ENCODE measurements at places on chromosomes 12 and 14. TPM values are rescaled to one million over a fixed set of nuclear protein-coding genes. Genes with fewer than 3 reads are reported as not detected.

The GARIN6 gene
- total RNA-seq, result not detected

The SSTR1 gene
- 1.4 TPM for total RNA-seq

The GALNT6 gene
- total RNA-seq, result 39.2 TPM

The SYT1 gene
- 15.3 TPM for total RNA-seq

The SMCO3 gene
- 0.25 TPM for total RNA-seq

The TAS2R30 gene
- 3.7 TPM for total RNA-seq

The PYGL gene
- 46.6 TPM for total RNA-seq

The CISTR gene
- not detected for total RNA-seq

The GALNT16 gene
- total RNA-seq, result 0.49 TPM

DNA sequence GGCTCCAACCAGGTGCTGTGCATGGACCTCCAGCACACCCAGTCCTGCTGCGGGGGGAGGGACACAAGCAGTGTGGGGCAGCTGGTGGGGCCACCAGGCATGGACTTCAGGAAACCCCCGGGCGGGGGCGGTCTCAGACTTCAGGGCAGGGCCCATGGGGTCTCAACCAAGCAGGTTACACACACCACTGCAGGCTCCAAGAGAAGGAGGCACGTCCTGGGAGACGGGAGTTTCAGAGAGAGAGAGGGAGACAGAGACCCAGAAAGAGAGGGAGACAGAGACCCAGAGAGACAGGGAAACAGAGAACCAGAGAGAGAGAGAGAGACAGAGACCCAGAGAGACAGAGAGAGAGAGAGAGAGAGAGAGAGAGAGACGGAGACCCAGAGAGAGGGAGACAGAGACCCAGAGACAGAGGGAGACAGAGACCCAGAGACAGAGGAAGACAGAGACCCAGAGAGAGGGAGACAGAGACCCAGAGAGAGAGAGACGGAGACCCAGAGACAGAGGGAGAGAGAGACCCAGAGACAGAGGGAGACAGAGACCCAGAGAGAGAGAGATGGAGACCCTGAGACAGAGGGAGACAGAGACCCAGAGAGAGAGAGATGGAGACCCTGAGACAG lies 128.9 kb downstream of the NCOR2 start:
- no peak for DNase-seq

GRCh38 chr14:101229666-101230065 lies 326.1 kb upstream of the RTL1 start:
- DNase-seq, result no peak

- DNase-seq, result no peak
Observed at GRCh38 chr14:97640031-97640430, 842.8 kb downstream of the VRK1 start.

GRCh38 chr12:130955238-130955816 lies 1.6 kb downstream of the ADGRD1 start:
- no peak for DNase-seq

GRCh38 chr12:93915411-93915810 lies 233.0 kb upstream of the PLXNC1 start:
- DNase-seq, result no peak

DNA sequence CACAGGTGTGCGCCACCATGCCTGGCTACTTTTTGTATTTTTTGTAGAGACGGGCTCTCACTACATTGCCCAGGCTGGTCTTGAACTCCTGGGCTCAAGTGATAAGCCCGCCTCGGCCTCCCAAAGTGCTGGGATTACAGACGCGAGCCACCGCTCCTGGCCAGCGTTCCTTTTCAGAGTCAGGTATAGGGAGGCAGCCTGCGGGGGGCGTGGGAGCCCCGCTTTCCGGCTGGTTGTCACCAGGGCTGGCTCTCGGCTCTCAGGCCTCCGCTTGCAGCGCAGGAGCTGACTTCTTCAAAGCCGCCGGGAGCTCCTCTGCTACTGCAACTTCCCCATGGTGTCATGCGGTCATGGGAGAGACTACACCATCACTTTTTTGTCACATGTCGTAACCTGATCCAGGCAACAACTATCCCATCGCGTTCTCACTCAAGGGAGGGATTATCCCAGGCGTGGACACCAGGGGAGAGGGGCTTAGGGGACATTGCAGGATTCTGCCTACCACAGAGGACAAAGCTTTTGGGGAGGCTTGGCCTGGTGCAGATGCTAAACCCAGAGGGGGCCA lies 129.4 kb downstream of the SCARB1 start:
- no peak for DNase-seq

DNA sequence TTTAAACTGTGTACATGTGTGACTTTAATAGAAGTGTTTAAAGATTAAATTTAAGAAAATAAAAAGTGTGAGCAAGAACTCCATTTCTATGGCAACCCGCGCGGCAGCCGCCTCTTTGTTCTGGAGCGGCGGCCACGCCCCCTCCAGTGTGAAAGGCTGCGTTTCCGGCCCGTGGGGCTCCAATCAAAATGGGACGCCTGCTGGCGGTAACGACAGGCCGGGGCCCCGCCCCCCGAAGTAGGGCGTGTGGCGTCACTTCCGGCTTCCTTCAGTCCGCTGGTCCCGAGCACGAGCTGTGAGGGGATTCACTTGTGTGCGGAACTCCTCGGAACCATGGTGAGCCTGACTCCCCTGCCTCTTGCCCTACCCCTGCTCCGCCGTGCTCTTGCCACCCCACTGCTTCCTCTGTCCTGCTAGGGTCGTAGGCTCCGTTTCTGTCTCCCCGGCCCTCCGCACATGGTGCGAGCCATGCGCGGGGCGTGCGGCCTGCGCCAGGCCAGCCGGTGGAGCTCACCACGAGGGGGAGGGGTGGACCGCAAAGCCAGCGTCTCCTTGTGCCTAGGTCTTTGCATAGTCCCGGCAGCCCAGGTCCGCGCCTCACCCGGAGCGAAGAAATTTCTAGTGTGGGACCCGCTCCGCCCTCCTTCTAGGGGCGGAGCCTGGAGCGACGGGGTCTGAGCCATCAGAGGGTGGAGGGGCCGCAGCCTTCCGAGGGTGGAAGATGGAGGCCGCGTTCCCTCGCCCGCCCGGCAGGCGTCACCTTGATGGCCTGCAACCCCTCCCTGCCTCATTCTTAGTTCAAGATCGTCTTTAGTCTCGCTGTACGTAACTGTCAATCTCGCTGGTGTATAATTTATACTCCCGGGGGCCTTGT lies at the start of gene CCT2:
TSS of gene CCT2 (plus strand) at position 271 of the 874 bp plus-strand sequence. CDS start at position 334, 63 bp downstream.
- peak; percentile 97 for DNase-seq

- peak; percentile 36 for DNase-seq
Observed at GRCh38 chr14:91237219-91237618, 7.3 kb downstream of the GPR68 start.

DNA sequence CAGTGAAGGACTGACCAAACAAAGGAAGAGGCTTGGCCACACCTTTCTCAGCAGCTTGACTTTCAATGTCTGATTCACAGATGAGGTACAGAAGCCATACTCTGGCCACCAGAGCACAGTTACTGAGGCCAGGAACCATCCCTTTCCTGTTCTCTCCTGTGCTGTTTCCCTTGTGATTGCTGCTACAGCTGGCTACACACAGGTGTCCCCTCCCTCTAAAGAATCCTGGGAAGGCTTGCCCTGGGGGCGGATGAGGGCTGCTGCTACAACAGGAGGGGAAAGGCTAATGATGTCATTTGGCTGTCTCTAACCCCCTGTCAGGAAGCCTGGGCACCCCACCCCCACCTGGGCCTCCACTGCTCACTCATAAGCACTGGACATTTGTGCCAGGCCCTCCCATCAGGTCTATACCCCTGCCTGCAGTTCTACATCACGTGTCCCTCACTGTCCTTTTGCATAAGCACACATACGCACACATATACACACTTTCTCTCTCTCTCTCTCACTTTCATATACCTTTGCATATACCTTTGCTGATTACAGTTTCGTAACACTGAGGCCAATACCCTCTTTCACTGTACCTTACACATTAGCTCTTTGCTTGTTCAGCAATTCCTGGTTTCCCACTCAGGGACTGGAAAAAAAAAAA lies 41.4 kb downstream of the PRPF40B start:
- DNase-seq, result peak; percentile 89

DNA sequence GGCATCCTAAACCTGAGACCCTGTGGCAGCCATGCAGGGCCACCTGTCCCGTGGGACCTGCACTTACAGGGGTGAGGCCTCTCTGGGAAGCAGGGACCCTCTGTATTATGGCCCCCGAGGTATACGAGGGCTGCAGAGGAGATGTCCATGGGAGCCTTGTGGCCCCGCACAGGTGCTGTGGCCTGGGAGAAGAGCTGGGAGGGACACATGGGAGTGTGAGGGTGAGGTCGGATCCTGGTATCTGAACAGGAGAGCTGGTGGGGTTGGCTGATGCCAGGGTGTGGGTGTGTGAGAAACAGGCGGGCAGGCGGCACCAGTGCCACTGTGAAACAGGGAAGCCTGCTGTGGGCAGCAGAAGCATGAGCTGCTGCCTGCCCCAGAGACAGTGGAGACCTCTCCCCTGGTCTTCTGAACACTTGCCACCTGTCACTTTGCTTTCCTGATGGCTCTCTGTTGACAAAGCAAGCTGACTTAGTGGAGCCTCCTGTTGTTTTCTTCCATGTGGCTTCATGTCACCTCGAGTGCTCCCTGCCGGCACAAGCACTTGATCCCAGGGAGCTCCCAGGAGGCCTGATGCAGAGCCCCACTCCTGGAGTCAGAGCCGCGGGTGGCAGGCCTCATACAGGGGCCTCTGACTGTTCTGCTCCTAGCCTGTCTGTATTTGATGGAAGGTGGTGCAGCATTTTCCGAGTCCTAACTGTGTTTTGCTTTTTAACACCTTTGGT lies 19.8 kb upstream of the AMN start:
- DNase-seq, result no peak

GRCh38 chr12:30740274-30740673 lies 14.5 kb downstream of the CAPRIN2 start:
- DNase-seq, result no peak

DNA sequence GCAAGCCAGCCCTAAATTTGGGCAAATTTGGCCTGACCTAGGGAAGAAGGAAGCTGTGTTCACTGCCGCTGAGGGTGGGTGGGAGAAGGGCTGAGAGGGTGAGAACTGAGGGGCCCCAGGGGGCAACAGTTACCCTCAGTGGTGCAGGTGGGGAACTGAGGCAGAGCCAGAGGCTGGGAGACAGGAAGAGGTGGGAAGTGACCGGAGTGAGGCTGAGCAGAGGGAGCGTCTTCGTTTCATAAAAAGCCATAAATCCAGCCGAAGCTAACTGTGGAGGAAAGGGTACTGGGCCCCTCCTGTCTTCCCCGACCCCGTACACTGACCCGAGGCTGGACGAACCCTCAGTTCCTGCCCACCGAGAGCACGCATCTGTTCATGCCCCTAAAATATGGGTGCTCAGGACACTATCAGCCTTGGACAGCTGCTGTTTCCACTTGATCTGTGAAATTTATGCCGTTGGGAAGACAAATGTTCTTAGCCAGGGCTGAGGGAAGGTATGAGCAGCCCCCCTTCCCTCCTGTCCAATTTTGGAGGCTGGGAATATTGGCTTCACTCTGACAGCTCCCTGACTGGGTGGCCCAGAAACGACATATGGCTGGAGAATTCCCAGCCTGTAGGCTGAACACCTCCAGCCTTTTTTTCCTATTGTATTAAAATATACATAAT lies 116.5 kb downstream of the KIF26A start:
- no peak for DNase-seq

DNA sequence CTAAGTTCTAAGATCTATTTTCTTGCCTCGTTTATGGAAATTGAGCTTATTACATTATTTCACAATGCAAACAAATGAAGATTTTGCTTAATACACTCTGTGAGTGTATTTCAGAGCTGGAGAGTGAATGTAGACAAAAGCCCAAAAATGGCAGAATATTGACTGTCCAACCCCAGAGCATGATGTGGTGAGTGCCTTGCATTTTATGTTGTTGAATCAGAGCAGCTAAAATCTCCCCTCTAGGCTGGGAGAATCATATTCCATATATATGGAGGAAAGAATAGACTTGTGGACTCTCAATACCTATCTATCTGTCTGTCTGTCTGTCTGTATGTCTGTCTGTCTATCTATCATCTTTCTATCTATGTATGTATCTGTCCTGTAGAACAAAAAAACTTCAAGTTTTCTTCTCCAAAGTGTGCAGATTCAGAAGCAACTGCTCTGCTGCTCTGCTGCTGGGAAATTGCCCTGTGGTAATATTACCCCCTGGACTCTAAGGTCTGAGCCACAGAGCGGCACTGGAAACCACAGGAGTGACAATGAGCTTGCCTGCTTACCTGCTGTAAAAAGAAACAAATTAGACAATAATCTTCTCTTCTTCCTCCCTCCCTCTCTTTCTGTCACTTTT lies 209.4 kb upstream of the PRICKLE1 start:
- DNase-seq, result no peak

DNA sequence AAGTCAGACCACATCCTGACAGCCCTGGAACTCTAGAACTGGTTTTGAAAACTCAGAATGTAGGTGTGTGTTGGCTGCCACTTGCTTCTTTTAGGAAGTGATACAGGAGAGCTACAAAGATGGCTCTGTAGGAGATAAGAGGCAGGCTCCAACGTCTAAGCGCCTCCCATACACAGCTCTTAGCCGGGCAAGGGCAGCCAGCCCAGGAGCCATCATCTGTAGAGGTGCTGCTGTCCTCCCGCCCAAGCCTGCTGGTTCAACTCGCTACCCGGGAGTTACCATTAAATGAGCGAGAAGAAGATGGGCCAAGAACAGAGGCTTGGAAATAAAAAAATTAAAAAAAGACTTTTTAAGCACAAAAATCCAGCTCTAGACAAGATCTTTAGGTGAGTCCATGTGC lies 61.2 kb upstream of the DIO3 start:
- DNase-seq, result no peak

DNA sequence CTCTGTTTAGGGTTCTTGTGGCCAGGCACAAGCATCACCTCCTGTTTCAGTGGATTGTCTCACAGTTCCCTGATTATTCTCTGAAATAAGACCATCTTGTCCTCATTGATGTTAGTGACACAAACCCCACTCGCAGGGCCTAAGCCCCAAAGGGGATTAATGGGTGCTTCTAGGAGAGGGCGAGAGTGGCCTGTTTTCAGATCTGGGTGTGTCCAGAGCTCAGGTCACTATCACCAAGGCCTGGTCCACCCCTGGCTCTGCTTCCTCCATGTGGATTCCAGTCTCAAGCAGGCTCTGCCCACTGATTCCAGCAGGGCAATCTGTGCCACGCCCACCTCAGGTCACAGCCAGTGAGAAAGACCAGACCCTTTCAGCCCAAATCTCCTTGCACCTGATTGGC lies 361.9 kb downstream of the ADGRD1 start:
- no peak for DNase-seq

GRCh38 chr12:52924764-52925716 lies 20.2 kb upstream of the KRT8 start:
- DNase-seq, result peak; percentile 91

- no peak for DNase-seq
Observed at GRCh38 chr14:41699486-41699885, 92.8 kb downstream of the LRFN5 start.

- no peak for DNase-seq
Observed at GRCh38 chr12:4322726-4323125, 1.7 kb downstream of the TIGAR start.

DNA sequence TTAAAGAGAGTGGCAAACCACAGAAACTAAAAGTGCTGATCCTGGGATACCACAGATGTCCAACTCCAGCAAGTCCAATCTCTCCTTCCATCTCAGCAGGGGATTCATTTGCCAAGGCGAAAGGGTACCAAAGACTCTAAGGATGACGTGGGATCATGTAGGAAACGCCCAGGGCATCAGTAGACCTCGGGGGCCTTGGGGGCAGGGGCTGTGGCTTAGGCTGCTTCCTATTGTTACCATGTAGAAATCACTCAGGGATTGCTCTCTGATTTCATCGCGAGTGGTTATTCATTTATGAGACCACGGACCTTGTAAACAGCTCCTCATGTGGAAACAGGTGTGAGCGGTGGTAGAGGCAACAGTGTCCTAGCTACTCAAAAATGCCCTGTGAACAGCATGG lies 149.3 kb upstream of the FKBP4 start:
- DNase-seq, result no peak

Measured in endothelial cell of umbilical vein (primary cell).